ENCODE measurements at places on chromosomes 3 and 15.

DNA sequence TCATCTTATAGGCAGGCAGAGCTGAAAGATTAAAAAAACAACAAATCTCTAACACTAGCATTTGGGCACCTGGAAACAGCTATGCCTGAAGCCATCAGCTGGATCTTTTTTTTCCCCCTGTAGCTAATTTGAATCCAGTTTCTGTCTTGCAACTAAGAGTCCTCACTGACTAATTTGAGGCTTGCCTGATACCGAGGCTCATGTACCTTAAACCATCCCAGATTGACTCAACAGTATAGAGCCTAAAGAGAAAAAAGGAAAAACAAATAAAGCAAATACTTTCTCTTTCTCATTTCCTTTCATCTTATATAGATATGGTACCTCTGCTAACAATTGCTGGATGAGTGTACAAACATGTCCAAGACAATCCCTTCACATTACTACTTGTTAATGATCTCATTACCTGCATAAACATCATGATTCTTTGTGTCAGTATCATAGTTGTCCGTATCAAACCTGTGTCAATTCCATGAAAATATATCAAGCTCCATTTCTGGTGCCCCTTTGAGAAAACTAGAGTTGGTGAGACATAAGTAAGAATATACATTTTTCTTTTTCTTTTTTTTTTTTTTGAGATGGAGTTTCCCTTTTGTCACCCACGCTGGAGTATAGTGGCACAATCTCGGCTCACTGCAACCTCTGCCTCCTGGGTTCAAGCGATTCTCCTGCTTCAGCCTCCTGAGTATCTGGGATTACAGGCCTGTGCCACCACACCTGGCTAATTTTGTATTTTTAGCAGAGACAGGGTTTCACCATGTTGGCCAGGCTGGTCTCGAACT, 43.1 kb downstream of the BHLHE40 start:
- DNase-seq: no peak

- DNase-seq: peak; percentile 77
Measured at GRCh38 chr15:73265536-73266153, 103.1 kb downstream of the HCN4 start.

- DNase-seq: no peak
Measured at GRCh38 chr3:171116365-171116764, 89.8 kb upstream of the SLC2A2 start.

GRCh38 chr3:177358091-177358976, 161.1 kb upstream of the TBL1XR1 start:
- no peak for DNase-seq

DNA sequence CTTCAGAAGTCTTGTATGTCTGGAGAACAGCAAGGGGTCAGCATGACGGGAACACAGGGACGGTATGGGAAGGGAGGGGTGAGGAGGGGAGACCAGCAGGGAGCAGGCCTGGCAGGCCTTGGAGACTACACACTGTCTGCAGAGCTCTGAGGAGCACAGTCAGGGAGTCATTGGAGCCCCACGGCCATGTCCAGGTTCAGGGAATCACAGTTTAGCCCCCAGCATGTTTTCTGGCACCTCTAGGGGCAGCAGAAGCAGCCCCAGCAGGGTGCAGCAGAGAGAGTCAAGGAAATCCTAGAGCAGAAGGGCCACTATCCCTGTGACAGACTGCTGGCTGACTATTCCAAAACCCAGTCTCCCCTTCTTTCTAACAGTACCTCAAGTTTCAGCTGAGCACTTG, 3.2 kb downstream of the LAMP3 start:
- no peak for DNase-seq

- no peak for DNase-seq
Measured at GRCh38 chr3:177145381-177145780, 51.9 kb downstream of the TBL1XR1 start.

DNA sequence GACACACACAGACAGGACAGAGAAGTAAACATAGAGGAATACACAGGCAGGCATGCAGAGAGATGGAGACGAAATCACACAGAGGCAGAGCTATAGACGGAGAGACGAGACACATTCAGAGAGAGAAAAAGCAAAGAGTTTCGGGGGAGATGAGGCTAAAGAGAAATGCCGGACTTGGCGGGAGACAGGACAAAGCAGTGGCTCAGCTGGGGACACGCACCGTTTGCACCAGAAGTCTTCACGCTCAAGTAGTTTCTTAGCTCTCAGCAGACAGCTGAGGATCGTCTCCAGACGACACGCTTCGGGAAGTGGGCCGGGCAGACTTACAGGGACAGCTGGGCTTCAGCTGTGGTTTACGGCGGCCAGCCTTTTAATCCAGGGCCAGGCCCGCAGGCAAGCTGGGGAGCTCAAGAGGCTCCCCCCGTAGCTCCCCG, 56.2 kb upstream of the DLG1 start:
- DNase-seq: peak; percentile 76

GRCh38 chr15:41914411-41914810, 20.6 kb upstream of the SPTBN5 start:
- DNase-seq: no peak

- DNase-seq: no peak
Measured at GRCh38 chr3:122012821-122013220, 9.2 kb downstream of the ILDR1 start.

Measured in D341Med (cell line).